ENCODE measurements at places on chromosomes 7 and 10.

- no peak for DNase-seq
Observed at GRCh38 chr10:124473070-124473469, 11.4 kb downstream of the LHPP start.

DNA sequence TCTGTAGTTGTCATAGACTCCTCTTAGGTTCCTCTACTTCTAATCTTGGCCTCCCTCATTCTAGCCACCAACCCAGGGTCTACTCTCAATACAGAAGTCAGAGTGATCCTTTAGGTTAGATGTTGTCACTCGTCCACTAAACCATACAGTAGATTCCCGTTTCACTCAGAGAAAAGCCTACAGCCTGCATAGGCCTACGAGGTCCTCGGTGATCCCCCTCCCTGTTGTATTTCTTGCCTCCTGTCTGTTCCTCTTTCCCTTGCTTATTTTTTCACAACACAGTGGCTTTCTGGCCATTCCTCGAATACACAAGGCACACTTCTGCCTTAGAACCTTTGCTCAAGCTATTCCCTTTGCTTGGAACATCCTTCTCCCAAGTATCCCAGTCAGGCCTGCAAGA lies 183.0 kb upstream of the PRSS1 start:
- no peak for DNase-seq

DNA sequence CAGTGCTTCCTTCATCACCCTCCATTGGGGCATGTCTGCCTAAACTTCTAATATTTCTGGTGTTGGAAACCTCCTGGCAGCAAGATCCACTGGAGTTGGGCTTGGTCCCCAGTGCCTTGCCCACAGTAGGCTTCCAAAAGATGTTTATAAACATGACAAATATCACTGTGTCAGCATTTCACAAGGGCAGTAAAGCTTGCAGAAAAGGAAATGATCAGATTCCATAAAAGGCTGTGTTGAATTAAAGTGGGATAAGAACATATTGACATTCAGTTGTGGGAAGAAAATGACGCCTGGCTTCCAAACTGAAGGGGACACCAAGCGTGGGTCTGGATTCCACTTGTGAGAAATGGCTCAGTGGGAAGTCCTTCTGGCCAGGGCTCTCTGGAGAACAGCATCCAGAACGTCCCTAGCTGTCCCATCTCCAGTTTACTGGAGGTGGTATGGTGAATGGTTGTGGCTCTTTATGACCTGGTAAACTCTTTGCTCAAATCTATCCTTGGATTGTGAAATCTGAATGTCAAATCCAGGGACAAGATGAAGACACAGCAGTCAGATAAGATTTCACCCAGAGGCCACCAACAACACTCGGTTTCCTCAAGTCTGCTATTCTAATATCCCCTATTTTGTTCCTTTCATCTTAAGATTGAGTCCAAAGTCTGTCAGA lies 287.2 kb downstream of the TNS3 start:
- DNase-seq: no peak

- DNase-seq: no peak
Observed at GRCh38 chr10:3946234-3947229, 161.5 kb upstream of the KLF6 start.

GRCh38 chr7:153496257-153496656 lies 555.9 kb upstream of the DPP6 start:
- no peak for DNase-seq

DNA sequence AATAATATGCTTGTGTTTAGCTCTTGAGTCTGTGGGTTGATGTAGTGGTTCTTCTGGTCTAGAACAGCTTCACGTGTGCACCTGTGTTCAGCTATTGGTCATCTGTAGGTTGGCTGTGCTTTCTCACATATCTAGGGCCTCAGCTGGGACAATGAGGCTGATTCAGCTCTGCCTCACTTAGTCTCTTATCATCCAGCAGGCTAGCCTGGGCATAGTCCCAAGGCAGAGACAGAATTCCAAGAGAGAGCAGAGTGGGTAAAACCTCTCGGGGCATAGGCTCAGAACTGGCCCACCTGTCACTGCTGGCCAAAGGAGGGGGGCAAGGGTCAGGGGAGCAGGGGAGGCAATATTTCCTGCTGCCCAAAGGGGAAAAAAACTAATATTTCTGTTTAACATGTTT lies 32.0 kb upstream of the MXI1 start:
- DNase-seq: no peak

DNA sequence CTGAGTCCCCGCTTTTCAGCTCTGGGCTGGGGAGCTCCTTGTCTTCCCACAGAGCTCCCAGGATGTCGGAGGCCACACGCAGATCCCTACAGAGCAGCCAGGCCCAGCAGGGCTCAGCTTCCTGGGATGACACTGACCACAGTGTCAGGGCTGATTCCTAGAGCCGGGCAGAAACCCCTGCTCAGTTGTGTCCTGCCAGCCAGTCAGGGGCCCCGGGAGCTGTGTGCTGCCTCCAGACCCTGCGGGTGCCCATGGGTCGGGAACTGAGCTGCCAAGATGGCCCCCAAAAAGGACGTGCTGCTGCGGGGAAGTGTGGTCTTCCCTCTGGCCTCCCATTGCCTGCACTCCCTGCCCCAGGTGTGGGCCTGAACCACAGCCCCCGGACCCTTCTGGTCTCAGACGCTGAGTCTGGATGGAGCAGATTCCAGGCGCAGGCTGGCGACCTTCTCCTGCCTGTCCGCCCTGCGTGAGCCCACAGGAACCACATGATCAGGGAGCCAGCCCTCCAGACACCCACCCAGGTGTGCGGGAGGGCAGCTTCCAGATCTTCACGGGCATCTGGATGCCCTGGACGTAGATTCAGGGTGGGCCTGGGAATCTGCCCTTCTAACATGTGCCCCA lies 217.4 kb downstream of the MAD1L1 start:
- no peak for DNase-seq

- DNase-seq: no peak
Observed at GRCh38 chr10:67171970-67172369, 246.1 kb downstream of the LRRTM3 start.

- no peak for DNase-seq
Observed at GRCh38 chr7:41817386-41817785, 114.5 kb upstream of the INHBA start.

GRCh38 chr10:35712486-35712885 lies 70.4 kb upstream of the FZD8 start:
- DNase-seq: no peak

GRCh38 chr10:4648999-4649398 lies 177.0 kb upstream of the AKR1E2 start:
- DNase-seq: no peak
